ENCODE measurements at places on chromosomes 11 and 22. TPM values are rescaled to one million over a fixed set of nuclear protein-coding genes. Genes with fewer than 3 reads are reported as not detected.
A peak's percentile ranks its signal among the peaks of the same experiment; 100 is the strongest.

The GPHA2 gene
- not detected for total RNA-seq

The PLEKHB1 gene
- 5.3 TPM for total RNA-seq

The AASDHPPT gene
- 282 TPM for total RNA-seq

The OSM gene
- 0.41 TPM for total RNA-seq

The TRIM48 gene
- not detected for total RNA-seq

The C22orf15 gene
- not detected for total RNA-seq

The SPDYC gene
- total RNA-seq, result not detected

The FOLR3 gene
- not detected for total RNA-seq

DNA sequence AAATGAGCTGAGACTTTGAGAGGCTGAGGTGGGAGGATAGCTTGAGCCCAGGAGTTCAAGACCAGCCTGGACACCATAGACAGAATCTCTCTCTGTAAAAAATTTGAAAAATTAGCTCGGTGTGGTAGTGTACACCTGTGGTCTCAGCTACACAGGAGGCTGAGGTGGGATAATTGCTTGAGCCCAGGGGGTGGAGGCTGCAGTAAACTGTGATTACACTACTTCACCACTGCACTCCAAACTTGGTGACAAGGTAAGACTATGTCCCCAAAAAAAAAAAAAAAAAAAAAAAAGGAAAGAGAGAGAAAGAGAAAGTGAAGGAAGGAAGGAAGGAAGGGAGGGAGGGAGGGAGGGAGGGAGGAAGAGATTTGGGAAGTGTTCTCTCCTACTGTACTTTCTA lies 25.3 kb downstream of the RRP8 start:
- DNase-seq, result no peak

DNA sequence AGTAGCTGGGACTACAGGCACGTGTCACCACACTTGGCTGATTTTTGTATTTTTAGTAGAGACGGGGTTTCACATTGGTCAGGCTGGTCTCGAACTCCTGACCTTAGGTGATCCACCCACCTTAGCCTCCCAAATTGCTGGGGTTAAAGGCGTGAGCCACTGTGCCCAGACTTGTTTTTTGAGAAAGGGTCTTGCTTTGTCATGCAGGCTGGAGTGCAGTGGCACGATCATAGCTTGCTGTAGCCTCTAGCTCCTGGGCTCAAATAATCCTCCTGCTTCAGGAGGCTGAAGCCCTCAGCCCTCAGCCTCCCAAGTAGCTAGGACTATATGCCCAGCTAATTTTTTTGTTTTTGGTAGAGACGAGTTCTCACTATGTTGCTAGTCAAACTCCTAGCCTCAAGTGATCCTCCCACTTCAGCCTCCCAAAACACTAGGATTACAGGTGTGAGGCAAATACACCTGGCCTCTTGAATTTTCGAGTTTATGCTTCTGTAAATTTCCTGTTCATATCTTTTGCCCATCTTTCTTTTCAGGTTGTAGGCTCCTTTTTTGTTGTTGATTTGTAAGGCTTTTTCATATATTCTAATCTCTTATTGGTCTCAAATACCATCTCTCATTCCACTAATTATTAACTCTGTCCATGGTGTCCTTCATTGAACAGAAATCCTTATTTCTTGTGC lies 3.4 kb upstream of the RBM4B start:
- DNase-seq, result no peak

DNA sequence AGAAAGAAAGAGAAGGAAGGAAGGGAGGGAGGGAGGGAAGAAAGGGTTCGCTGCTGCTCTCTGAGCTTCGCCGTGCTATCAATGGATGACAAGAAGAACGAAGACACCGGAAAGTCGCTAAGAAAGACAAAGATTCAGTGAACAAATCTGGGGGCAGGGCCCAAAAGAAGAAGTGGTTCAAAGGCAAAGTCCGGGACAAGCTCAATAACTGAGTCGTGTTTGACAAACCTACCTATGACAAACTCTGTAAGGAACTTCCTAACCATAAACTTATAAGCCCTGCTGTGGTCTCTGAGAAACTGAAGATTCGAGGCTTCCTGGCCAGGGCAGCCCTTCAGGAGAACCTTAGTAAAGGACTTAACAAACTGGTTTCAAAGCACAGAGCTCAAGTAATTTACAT lies 2.9 kb upstream of the TTLL1 start:
- DNase-seq, result no peak

GRCh38 chr11:4610258-4610935 lies 2.4 kb upstream of the TRIM68 start:
- no peak for DNase-seq

GRCh38 chr11:125289419-125290098 lies 125.0 kb downstream of the PKNOX2 start:
- DNase-seq, result no peak

- peak; percentile 96 for DNase-seq
These were observed at the start of the genes NUDT22 and TRPT1 for GRCh38 chr11:64225608-64226506. Gene NUDT22, plus strand, starts transcription at chr11:64226274. Its CDS starts 379 bp downstream, at chr11:64226653. Gene TRPT1, minus strand, starts transcription at chr11:64226186. Its CDS starts 326 bp downstream, at chr11:64225860.

DNA sequence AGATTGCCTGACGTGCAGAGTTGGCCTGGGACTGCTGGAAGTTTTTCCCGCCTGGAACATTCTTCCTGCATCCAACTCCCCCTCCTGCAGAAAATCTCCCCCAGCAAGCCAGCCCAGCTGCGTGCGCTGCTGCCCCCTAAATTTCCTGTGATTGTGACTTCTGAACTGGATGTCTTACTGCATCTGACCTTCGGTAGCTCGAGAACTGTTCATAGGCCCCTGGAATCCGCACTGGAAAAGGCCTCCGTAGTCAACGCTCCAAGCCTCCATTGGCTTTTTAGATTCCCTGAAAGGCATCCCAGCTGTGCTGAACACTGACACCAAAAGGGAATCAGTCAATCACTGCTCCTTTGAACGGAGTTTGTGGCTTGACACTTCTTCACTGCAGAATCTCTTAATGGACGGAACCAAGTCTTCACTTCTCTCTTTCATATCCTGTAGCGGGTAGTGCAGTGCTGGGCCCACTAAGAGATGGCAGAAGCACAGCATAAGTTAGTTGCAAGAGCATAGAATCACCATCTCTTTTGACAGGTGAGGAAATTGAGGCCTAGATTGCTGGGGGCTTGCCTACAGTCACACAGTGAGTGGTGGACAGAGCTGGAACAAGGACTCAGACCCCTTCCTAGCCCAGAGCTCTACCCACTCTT lies 14.2 kb upstream of the RASD2 start:
- no peak for DNase-seq

DNA sequence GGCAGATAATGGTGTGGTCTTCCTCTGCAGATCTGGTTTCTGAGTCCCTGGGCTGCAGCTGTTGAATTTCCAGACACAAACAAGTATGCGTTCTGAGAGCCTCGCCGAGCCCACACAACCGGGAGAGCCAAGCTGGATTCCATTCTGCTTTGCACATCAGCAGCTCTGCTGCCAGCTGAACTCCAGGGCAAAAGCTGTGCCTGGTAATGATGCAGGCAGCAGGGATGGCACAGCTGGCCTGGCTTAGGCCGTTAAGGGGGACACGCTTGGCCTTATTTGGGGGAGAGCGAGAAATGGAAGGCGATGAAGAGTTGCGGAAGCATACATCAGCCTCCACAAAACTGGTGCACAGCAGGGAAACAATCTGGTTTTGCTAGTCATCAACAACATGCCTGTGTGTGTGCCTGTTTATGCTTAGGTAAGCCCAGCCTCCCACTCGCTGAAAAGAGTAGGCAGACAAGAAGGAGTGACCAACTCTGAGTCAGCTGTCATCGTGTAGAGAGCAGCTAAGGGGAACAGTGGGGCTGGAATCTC lies 25.1 kb downstream of the ADAMTS8 start:
- no peak for DNase-seq

DNA sequence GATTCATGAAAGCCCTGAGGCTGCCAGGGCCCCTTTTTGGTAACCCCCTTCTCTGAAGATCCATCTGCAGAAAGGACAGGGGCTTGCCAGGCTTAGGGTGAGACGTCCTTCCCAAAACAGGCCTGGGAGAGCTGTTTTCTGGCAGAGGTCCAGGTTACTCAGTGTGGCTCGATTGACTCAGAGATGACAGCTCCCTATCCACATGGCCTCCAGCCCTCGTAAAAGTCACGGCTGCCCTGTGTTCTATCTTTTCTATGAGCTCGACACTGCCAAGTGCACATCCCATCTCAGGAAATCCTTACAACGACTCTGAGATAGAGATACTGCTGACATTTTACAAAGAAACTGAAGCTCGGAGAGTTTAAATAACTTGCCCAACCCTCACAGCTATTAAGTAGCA lies 20.4 kb downstream of the ADAMTS8 start:
- DNase-seq, result no peak

DNA sequence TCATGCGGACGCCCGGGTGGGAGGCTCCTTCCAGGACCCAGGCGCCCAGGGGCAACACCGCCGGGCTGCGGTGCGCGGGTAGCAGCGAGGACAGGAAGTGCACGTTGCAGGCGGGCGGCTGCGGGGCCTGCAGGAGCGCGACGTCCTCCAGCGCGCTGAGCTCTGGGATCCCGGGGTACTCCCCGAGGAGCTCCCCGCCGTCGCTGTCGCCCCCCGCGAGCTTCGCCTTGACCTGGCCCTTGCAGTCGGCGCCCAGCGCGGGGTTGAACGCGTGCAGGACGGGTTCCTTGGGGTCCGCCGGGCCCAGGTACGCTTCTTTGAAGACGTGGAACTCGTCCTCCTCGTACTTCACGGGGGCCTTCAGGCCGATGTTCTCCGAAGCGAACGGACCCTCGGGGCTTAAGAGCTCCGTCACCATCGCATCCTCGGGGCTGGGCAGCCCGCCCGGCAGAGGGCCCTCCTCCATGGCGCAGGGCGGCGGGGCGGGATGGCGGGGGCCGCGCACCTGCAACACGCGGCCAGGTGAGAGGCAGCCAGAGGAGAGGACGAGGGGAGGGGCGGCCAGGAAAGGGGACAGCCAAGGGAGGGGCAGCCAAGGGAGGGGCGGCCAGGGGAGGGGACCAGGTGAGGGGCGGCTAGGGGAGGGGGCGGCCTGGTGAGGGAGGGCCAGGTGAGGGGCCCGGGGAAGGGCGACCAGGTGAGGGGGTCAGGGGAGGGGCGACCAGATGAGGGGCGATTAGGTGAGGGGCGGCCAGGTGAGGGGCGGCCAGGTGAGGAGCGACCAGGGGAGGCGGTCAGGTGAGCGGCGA lies 921 bp downstream of the TESMIN start:
- DNase-seq, result no peak

DNA sequence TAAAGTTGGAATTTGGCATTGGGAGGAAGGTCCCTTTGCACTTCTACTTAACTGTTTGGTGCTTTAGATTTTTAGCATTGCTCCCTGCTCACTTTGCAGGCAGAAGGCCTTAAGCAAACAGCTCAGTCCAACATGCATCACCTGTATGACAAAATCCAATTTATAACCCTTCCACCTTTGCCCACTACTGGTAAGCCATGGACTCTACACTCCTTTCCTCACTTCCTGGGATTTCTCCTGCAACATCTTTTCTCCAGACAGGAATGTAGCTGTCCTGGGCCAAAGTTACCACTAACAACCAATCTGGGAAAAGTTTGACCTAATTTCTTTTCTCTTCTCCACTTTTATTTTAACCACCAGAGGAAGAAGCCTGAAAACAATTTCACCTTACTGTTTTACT lies 1.8 kb upstream of the OR2D2 start:
- no peak for DNase-seq

DNA sequence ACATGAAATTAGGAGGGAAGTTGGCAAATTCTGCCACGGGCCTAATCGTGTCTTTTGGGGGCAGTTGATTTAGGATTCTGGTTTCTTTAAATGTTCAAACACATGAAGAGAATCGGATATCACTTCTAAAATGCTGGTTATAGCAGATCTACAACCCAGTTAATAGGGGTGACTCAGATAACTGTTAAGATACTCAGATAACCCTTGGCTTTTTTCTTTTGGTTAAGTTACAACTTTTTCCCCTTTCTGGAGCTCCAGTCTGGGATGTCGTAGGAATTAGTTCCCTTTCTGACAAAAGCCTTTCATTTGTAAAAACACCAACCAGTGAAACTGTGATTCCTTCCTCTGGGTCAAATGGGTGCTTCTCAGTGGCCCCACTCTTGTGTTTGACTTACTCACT lies 976 bp downstream of the DEPDC7 start:
- no peak for DNase-seq

DNA sequence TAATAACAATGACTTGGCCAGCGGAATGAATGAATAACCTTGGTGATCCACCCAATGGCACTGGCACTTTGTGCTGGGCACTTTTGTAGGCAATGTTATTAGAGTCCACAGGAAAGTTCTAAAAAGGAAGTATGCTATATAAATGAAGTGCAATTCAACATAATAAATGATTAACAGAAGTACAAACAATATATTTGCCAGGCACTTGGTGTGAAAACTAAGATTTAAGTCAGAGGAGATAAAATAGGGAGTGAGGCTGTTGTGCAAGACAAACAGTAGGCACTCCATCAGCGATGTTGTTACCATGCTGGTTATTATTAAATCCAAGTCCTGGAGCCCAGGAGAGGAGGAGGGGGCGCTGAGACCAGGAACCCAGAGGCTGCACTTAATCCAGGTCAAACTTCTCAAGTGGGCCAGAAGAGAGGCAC lies 173.8 kb downstream of the LARGE1 start:
- DNase-seq, result no peak

DNA sequence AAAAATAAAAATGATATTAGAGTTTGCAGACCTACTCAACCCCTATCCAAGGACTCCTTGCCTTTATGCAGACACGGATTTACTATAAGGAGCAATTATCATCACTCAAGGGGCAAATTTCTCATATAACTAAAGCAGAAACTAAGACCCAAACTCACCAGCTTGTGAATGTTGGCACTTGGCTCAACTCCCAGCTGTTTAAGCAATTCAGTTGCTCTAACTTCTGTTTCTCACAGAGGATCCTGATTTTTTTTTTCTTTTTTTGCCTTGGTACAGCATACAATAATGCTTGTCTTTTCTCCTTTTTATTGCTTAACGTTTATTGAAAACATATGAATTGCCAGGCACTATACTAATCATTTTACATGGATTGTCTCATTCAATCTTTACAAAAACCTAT lies 9.6 kb upstream of the CBLIF start:
- no peak for DNase-seq
